ENCODE measurements at places on chromosomes 16 and 17. TPM values are rescaled to one million over a fixed set of nuclear protein-coding genes. Genes with fewer than 3 reads are reported as not detected.

The ABCC12 gene
- 0.46 TPM for total RNA-seq

The MAP1LC3B gene
- 54.0 TPM for total RNA-seq

The HCFC1R1 gene
- 20.3 TPM for total RNA-seq

The RASD1 gene
- 18.2 TPM for total RNA-seq

The TBC1D16 gene
- 35.5 TPM for total RNA-seq

The OXLD1 gene
- total RNA-seq: 9.9 TPM

All from diencephalon (tissue), 1 donor.